ENCODE measurements at places on chromosomes 13 and 19. TPM values are rescaled to one million over a fixed set of nuclear protein-coding genes. Genes with fewer than 3 reads are reported as not detected.

DNA sequence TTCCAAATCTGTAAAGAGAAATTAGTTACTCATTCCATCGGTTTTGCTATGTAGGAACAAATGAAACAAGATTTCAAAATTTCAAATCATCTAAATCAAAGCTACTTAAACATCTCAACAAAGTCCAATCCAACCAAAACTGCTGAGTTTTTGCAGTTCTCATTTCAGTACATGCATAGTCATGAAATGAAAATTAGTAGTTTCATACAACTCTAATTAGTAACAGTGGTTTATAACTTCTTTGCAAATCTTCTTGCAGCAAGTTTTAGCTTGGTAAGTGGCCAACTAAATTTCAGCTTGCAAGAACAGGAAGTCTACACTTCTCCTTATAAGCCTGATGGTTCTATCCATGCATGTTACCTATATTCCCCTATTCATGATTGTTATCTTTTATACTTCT lies 75.6 kb downstream of the SPRY2 start:
- DNase-seq, result no peak

DNA sequence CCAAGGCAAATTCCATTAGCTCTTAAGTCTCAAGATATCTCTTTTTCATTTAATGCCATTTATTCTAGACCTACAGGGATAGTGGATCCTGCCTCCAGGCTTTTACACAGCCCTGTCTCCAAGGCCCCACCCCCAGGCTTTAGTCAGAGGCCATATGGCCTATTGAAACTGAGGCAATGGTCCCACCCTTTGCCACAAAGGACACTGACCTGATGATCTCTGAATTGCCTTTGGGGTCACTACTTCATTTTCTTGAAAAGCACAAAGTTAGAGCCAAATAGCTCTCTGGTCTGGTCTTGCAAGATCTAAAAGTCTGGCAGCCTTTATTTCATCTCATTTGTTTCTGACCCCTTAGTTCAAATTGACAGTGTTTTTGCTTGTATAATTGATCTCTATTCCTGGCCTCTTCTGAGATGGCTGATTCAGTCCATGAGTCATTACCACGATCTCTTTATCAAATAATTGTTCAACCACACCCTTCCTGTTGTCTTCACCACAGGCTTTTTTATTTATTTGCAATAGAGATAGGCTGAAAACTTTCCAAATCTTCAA lies 209.8 kb downstream of the FGF14 start:
- peak; percentile 51 for DNase-seq

- no peak for DNase-seq
These were observed 6.0 kb downstream of the SHFL start for GRCh38 chr19:10091895-10092641.

- no peak for DNase-seq
These were observed 619.2 kb upstream of the SGCG start for GRCh38 chr13:22561581-22561980.

DNA sequence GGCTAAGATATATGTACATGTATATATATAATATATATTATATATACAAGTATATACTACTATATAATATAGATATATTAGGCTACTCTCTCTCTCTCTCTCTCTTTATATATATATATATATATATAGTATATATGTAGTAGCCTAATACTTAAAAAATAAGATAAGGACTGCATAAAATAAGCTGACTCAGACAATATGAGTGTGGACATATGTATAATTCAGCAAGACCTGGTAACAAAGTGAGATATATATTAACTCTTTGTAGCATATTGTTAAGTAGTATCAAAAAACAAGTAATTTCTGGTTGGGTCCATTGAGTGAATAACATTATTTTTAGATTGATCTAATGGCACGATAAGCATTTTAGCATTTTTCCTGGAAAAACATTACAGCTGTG lies 509.0 kb downstream of the GPC5 start:
- no peak for DNase-seq

DNA sequence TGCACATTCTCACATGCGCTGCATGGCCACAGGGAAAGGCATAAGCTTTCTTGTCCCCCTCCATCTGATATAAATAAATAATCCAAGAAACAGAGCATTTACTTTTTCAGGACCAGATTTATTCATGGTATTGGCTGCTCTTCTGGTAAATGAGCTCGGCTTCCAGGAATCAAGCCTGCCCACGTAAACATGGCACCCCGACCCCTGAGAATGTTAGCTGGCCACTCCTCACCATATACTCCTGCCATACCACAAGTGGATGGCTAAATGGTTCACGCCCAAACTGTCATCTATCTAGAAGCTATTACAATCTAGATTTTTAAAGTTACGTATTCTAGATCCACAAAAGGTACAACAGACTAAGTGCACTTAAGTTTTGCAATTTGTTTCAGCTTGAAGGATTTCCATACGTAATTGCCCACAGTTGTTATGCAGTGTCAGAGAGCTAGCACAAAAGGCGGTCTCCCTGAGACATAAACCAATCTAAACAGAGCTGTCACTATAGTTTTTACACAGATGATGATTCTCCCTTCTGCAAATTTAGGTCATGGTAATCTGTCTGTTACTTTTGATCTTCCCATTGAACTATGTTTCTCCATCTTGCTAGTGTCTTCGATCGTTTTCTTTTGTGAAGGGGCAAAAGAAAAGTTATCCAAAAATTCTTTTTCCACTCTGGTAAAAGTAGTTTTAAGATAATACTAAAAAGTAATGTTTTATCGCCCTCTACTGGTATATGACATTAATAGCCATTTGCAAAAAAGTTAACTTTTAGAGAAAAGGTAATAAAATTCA lies 16.2 kb upstream of the FOXO1 start:
- DNase-seq, result peak; percentile 64

GRCh38 chr13:35225582-35225981 lies 250.9 kb downstream of the MAB21L1 start:
- no peak for DNase-seq

GRCh38 chr13:62305756-62306155 lies 890.1 kb upstream of the PCDH20 start:
- no peak for DNase-seq

DNA sequence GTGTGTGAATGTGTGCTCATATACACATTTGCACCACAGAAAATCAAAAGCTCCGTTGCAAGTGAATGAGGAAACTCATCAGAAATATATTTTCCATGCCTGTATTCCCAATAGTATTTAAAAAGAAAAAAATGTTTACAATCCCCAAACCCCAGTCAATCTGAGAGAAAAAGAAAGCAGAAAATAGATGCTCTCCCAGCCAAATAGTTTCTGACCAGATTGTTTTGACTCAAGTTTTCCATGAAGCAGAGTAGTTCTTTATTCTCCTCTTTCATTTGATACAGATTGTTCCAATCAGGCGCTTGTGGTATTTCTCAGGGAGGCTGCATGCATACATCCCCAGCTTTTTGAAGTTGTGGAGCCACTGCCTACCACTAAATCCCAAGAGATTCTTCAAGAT lies 110.6 kb downstream of the STARD13 start:
- no peak for DNase-seq

HNRNPM gene
- total RNA-seq, result 287 TPM

GALP gene
- not detected for total RNA-seq
